ENCODE measurements at places on chromosomes 2 and 18.
A peak's percentile ranks its signal among the peaks of the same experiment; 100 is the strongest.

DNA sequence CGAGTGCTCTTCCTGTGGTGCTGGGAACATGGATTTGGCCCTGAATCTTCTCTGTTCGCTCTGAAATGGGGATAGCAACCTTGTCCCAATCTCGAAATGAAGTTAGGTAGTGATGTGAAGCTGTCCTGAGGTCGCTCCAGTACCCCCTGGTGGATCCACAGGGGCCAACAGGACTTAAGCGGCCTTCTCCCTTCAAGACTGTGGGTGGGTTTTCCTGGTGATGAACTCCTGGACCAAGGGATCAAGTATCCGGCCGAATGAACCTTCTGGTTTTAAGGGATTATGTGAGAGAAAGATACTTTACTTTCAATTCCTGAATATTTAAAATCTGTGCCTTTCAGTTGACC lies 156.5 kb downstream of the NAPG start:
- DNase-seq: no peak

DNA sequence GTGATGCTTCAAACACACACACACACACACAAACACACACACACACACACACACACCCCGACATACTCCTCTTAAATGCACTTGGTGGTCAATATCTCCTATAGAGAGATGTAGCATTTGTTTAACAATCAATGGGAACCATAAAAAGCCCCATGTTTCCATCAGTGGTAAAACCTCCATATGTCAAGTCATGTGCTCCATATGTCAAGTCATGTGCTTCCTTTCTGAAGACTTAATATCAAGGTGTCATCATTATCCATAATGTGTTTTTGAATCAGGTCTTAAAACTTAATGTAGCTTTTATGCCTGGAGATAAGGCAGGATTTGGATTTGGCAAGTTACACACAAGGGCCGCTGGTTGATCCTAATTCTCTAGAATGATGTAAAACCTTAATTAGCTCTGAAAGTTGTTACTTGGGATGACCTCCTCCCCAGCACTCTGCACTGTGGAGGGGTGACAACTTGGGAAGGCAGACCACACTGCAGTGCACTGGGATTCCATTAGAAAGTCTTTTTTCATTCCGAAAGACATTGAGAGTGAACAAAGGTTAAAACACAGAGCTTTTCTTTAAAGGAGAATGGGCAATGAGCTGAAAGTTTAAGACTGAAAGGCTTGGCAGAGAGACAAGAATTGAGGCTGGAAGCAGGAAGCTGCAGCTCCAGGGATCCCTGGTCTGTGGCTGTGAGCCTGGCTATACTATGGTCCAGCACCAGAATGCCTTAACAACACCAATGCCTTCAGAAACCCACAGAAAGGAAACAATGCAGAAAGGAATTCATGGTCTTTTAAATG lies 26.4 kb downstream of the ALK start:
- no peak for DNase-seq

DNA sequence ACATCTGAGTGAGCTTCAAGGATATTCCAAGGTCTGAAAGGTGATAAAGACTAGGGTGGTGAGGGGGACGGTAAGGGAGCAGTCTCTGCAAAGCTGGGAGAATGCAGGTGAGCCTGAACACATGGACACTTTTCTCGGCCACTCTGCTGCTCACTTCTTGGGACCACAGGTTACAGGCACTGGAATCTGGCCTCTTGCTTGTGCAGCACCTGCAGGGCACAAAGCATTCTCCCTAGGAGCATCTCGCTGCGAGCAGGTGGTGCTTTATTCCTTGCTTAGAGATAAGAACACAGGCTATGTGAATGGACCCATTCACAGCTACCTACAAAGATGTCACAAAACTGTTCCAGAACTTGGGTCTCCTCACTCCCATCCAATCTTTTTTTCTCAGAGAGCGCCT lies 153.2 kb downstream of the DDX1 start:
- no peak for DNase-seq

- no peak for DNase-seq
Observed at GRCh38 chr2:10912076-10912731, 470 bp downstream of the KCNF1 start.

GRCh38 chr2:182078988-182079602 lies 93.4 kb downstream of the PPP1R1C start:
- no peak for DNase-seq

DNA sequence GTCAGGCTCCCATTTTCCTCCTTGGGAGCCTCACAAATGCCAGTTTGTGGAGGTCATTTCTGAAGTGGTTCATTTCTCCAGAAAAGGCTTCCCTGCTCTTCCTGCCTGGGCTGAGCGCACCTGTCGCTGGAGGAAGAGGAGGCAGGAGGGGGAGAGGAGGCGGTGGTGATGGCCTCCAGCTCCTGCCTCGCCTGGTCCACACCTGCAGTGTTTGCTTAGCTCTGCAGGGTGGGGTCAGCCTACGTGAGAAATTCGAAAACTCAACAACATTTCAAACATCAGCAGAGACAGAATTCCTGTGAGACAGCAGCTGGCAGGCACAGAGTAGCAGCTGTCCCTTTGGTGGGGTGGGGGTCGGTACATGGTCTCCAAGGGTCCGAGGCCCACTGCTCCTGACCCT lies 7.9 kb downstream of the IMPA2 start:
- DNase-seq: no peak

DNA sequence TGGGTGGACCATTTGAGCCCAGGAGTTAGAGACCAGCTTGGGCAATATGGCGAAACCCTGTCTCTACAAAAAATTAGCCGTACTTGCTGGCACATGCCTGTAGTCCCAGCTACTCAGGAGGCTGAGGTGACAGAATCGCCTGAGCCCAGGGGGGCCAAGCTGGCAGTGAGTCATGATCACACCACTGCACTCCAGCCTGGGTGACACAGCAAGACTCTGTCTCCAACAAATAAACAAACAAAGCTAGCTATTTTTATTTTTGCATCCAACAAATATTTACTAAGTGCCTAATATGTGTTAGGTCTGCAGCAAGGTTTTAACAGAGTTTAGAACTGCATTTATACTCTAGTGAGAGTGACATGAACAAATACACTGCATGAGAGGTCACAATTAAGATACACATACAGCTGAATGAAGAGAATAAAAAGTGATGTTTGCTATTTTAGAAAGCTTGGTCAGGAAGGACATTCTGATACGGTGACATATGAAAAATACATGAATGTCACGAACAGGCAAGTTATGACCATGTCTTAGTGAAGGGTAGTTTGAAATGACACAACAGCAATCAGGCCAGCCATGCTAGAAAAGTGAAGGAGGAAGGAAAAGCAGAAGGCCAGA lies 83.2 kb upstream of the FRZB start:
- no peak for DNase-seq

- no peak for DNase-seq
Observed at GRCh38 chr2:56211048-56211447, 27.3 kb downstream of the CCDC85A start.

DNA sequence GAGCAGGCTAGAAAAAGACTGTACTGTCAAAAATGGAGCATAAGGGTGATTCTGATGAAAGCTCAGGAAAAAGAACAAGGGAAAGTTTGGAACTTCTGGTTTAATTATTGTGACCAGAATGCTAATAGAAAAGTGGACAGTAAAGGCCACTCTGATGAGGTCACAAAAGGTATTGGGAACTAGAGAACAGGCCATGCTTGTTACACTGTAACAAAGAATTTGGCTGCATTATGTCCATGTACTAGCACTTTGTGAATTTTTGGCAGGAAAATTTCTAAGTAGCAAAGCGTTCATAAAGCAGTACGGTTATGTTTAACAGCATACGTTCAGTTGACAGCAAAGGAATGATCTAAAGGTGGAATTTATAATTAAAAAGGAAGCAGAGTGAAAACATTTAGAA lies 418.6 kb downstream of the TRIB2 start:
- no peak for DNase-seq

DNA sequence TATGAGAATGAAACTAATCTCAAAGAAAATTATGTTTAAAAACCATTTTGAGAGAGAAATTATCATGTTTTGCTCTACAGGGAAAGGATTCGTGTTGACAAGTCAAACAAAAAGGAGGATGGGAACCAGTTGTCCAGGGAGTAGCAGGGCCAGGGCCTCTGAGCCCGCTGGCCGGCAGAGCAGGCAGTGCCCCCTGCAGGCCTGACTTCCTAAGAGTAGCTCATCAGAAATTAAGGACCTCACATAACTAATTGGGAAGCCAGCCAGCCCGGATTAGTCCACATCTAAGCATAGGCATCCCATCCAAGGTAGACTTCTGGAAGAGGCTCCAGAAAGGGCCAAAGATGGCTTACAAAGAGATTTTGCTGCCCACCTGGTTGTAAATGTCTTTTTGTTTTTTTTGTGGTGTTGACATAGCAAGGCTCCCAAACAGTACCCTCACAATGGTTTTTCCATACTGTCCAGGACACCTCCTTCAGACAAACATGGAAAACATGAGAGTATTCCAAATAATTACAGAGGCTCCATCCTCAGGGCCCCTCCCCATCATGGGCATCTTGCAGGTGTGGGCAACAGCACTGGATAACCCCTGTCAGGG lies 241.2 kb upstream of the TANK start:
- peak; percentile 41 for DNase-seq

DNA sequence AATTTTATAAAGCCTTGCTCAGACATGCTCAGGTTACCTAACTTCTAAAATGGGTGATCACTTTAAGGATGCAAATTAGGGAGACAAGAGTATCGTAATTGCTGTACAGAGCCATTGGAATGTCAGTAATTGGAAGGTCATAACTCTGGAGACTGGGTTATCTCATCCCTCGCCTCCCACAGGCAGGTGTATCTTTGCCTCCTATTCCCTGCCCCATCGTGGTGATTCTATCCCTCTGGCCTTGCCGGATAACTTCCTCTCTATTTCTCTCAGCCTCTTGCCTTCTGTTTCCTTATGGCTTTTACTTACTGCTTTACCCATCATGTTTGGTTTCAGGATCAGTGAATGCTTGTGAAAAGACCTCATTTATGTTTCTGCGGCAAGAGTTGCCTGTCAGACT lies 2.5 kb downstream of the PDK1 start:
- no peak for DNase-seq

- DNase-seq: no peak
Observed at GRCh38 chr2:187362151-187362550, 85.9 kb downstream of the CALCRL start.

DNA sequence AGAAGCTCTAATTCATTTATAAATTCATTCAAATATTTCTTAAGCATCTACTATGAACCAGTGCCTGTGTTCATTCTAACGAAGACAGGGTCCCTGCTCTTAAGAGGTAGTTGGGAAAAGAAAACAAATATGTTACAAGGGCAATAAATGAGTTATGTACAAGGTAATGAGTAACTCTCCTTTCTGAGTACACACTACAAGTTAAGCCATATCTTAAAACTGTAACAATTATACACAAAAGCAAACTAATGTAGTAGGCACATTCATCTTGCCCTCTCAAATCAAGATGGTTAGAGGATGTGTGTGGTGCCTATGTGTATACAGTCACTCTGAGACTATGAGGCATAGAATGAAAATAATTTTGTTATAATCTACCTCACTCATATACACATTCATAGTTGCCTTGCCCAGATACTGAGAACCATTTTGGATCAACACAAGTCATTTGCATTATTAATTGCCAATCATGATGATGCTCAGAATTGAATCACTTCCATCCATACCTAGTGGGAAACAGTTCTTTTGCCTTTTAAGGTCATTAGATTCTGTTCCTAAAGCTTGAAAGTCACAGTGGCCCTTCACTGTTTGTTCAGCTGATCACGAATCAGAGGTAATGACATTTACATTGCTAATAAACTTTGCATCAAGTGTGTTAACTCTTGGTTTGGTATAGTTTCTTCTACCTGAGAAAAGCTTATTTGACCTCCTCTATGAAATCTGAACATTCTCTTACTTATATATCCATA lies 283.1 kb downstream of the ZNF385B start:
- DNase-seq: no peak

- peak; percentile 74 for DNase-seq
Observed at GRCh38 chr2:6917071-6917760, at the start of gene RNF144A. TSS of gene RNF144A (plus strand) at chr2:6917412. CDS start at chr2:6996927, 79,515 bp downstream.

- no peak for DNase-seq
Observed at GRCh38 chr2:119049968-119050704, 108.1 kb downstream of the MARCO start.

DNA sequence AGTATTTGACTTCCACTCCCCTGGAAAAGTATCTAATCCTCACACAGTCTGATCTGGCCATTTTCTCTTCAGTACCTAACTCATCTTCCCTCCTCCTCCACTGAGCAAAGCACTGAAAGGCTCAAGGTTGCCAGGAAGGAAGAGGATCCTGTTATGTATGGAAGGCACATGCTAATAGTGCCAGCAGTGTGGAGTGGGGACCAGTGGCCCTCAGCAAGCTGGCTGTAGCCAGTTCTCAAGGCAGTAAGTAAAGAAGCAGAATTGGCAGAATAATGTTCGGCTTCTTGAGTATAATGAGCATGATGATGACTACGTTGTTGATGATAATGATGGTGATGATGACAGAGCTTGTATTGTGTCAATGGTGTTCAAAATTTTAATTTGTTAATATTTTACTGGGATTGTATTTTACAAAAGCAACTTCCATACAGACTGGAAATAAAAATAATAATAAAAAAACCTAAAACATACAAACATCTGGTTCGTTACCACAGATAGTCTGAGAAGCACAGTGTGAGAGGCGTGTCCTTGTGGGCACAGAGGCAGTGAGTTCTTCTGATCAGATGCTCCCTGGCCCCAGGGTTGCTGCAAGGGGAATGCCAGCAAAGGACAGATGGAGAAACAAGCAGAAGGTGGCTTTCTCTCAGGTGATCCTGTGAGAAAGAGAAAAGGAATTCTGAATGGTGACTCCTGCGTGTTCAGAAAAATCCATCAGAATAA lies 528.8 kb downstream of the CMPK2 start:
- DNase-seq: no peak

GRCh38 chr2:151260573-151261230 lies 961 bp downstream of the RBM43 start:
- DNase-seq: no peak

DNA sequence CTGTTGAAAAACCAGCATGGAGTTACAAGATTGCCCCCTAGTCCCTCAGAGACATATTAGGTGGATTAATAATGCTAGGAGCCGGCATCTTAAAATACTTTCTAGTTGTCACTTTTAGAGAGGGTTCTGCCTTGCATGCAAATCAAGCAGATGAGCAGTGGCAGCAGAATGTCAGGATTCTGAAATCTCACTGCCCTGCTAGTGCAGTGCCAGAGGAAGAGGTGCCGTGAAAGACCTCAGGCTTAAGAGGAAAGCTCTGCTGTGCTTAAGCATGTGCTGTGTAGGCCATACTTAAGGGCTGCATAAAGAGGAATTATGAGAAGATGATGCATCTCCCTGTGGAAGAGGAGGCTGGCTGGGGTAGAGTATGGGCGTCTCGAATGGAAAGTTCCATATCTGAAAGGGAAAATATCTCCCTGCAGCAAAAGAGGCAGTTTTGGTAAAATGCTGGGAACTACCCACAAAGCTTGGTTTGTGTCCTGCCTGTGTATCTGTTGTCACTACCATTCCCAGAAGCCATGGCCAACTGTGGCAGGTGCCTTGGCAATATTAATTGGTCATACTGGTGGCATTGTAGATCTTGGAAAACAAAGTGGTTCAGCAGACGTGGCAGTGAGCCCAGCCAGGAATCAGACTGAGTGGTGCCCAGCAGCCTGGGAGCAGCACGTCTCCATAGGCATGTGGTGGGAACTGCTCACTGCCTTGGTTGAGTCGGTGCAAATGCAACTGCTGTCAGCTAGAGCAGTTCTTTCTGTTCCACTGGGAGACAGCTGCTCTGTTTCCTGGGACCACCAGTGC lies 131.9 kb downstream of the EVA1A start:
- no peak for DNase-seq
